Activated CD8-positive, alpha-beta memory T cell treated with anti-CD3 and anti-CD28 coated beads, Interleukin-2, amount 10 ng/mL, durations not matched to agents 7 days and 5 days (primary cell): ENCODE measurements at places on chromosomes 2 and 18. TPM values are rescaled to one million over a fixed set of nuclear protein-coding genes. Genes with fewer than 3 reads are reported as not detected.
A peak's percentile ranks its signal among the peaks of the same experiment; 100 is the strongest.

DNA sequence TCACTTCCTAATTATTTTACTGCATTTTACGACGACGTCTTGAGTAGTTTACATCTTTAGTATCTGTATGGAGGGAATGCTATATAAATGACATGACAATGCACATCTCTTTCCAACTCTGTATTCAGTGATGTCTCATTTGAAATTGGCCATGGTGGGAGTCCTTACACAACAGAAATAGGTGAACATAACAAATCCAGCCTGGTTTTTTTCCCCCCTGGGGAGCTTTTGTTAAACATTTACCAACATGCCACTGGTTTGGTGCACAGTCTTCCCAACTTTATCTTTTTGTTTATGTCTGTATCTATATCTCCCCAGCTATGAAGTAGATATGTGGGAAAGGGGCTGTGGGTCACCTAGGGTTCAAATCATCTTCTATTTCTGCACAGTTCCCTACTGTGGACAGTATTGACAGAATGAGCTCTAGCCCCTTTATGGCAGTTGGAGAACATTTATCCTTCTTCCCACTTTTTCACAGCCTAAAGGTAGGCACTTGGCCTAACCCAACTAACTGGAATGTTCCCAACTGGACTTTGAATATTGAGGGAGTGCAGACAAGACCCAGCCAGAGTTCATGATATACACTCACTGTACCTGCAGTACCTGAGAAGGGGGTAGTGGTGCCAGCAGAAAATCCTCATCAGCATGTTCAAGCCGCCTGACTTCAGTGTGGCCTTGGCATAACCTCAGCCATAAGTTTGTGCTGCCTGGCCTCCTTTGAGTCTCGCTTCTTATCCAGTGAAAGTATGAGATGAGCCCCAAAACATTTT is 5.7 kb upstream of the RTKN start:
- no peak overlapping the region for H3K27ac ChIP-seq
- H3K27me3 ChIP-seq = peaks cover 31% of the 10 kb centered on the region
- H3K4me3 ChIP-seq = no peak overlapping the region
- H3K36me3 ChIP-seq = no peaks in the 10 kb centered on the region
- DNase-seq = no peak
- H3K4me1 ChIP-seq = peaks cover 4% of the 10 kb centered on the region

Gene RTN4
- 71.6 TPM for total RNA-seq

Gene FABP1
- not detected for total RNA-seq

DNA sequence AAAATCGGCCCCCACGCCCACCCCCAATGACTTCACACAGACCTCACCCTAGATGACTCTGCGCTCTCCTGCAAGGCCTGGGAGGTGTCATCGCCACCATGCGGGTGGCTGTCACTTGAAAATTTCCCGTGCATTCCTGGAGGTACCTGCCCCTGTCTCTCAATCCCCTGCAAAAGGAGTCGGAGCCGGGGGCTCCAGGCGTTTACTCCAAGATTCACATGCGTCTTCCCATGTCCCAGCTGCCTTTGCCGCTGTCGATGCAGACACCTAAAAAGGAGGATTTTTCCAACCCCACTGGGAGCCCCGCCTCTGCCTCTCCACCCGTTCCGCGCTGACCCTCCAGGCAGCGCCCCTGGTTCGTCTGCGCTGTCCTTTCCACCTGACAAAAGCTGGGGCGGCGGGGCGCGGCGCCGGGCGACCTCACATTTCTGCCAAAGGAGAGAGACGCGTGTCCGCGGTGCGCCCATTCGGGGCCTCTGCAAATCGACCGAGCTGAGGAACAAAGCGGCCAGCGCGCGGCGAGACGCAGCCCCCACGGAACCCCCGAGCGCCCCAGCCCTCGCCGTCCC is 667 bp downstream of the REEP1 start:
- H3K27ac ChIP-seq = no peak overlapping the region
- H3K4me1 ChIP-seq = peaks cover 15% of the 10 kb centered on the region
- no peaks in the 10 kb centered on the region for H3K36me3 ChIP-seq
- H3K27me3 ChIP-seq = peaks cover 80% of the 10 kb centered on the region
- H3K4me3 ChIP-seq = peak overlapping the region; percentile 58

Gene UGT1A5
- total RNA-seq = not detected
